ENCODE measurements at places on chromosomes 12 and 14. TPM values are rescaled to one million over a fixed set of nuclear protein-coding genes. Genes with fewer than 3 reads are reported as not detected.

The KCNC2 gene
- not detected for total RNA-seq

The CLEC6A gene
- total RNA-seq: not detected

The PRH2 gene
- total RNA-seq: not detected

The CCT2 gene
- total RNA-seq: 306 TPM

The SOX5 gene
- not detected for total RNA-seq

The WNT1 gene
- not detected for total RNA-seq

The GDF3 gene
- not detected for total RNA-seq

The OR6C3 gene
- total RNA-seq: not detected

The BBOF1 gene
- total RNA-seq: 3.6 TPM

The MOAP1 gene
- total RNA-seq: 16.1 TPM

The AICDA gene
- total RNA-seq: not detected

The TMEM229B gene
- total RNA-seq: 0.22 TPM

The GALNT16 gene
- total RNA-seq: 3.9 TPM

The NTS gene
- total RNA-seq: 94.8 TPM

The SCYL2 gene
- 20.3 TPM for total RNA-seq

The CIPC gene
- 5.3 TPM for total RNA-seq

The POTEM gene
- total RNA-seq: not detected

The MSI1 gene
- total RNA-seq: 0.59 TPM

The GLT1D1 gene
- total RNA-seq: not detected

The BIN2 gene
- total RNA-seq: 0.13 TPM

The BCL11B gene
- 0.24 TPM for total RNA-seq

The AHNAK2 gene
- 214 TPM for total RNA-seq

All from A549 treated with RU486 at 1 μM for 4 hours (cell line).